Globus pallidus (tissue), 1 donor: ENCODE measurements at places on chromosomes 1 and 21.
A peak's percentile ranks its signal among the peaks of the same experiment; 100 is the strongest.

- DNase-seq, result peak; percentile 92
These were observed 4.9 kb upstream of the EPS15 start for GRCh38 chr1:51523931-51524330.

DNA sequence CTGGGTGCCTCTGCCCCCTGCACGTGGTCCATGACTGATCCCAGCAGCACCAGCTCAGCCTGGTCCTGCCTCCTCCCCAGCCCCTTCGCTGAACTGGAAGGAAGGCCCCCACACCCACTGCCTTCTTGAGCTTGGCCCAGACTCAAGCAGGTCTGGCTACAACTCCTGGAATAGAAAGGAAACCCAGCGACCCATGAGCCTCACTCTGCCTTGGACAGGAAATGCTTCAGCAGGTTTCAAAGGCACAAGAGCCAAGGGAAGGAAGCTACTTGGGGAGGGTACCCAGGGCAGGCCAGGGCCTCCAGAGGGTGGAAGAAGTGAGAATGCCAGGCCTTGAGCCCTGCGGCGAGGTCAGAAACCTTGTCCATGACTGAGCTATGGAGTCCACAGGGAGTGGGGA lies 35.9 kb upstream of the RD3 start:
- no peak for DNase-seq

DNA sequence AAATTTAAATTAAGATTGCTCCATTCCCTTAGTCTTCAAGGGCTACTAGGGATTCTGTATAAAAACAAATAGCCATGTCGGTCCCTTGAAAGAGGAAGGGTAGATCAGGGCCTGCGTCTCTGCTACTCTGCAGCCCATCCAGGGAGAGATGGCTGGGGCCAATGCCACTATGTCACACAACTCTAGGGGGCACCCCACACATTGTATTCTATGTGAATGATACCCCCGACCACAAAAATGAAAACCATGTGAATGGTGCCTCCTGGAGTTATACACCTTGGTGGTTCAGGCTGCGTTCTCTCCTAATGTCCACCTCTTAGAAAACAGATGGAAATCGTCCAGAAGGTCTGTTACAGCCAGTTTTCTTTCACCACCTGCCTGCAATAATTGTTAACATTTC lies 18.0 kb downstream of the PIK3C2B start:
- DNase-seq, result no peak

DNA sequence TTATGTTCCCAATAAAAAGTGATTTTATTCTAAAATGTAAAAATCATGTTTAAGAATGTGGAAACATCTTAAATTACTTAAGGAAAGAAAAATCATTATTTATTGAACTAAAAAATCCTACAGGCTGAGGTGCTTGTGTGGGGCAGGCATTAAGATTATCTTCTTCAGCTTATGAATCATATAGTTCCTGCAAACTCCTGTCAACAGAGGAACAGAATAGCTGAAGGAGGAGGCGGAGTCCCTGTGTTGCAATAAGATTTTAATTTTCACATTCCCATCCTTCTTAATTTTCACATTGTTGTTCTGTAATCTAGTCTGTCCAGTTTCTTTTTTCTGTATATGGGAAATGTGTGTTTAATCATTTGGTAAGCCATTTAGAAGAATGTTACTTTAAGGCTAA lies 20.6 kb upstream of the OLFML3 start:
- DNase-seq, result no peak

- DNase-seq, result no peak
These were observed 30.5 kb downstream of the SIPA1L2 start for GRCh38 chr1:232599178-232600041.

DNA sequence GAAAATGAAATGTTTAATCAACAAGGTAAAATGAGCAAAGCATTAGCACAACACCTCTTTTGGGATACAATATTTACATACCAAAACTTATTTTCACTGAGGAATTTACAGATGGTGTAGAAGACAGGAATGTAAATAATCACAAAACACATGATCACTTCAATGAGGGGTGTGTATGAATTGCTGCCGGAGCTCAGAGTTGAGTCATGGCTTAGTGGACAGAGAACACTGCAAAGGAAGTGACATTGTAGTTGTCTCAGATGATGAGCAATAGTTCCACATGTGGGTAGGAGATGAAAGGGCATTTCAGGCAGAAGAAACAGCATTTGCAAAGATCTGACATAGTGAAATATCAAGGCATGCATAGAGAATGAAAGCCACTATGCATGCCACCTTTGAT lies 5.6 kb upstream of the KPRP start:
- DNase-seq, result no peak

DNA sequence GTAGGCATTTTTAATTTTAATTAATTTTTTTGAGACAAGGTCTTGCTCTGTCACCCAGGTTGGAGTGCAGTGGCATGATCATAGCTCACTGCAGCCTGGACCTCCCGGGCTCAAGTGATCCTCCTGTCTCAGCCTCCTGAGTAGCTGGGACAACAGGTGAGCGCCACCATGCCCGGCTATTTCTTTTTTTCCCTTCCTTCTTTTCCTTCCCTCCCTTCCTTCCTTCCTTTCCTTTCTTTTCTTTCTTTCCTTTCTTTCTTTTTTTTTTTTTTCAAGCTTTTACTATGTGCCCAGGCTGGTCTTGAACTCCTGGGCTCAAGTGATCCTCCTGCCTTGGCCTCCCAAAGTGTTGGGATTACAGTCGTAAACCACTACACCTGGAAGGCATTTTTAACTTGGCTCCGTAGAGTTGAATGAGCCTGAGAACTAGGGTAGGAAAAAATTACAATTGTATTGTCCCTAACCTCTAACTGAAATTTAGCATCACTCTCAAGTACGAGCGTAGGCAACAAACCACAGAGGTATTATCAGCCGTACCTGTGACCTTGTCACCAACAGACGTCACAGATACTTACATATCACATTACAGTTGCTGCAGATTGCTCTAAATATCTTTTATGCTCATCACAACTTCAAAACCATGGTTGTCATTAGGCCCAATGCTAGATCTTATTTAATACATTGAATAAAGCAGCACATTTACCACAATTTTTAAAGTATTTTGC lies 8.0 kb downstream of the RUNX3 start:
- DNase-seq, result no peak

GRCh38 chr1:187842406-187843165 lies 1013.8 kb downstream of the PLA2G4A start:
- no peak for DNase-seq

DNA sequence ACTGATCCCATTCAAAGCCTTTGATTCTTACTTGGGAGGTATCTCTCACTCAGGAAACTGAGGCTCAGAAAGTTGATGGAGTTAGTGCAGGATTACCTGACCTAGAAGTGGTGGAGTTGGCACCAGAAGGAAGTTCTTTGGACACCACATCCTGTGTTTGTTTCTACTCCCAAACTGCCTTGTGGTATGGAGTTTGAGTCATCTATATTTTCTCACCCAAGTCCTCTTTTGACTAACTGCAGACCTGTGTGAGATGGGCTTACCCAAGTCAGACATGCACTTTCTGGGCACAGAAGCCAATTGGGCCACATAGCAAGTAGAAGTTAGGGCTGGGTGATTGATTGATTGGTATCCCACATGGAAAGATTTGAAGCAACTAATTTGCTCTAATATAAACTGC lies 36.1 kb downstream of the FGGY start:
- no peak for DNase-seq

- no peak for DNase-seq
These were observed 10.9 kb downstream of the LRRC71 start for GRCh38 chr1:156931211-156931952.

DNA sequence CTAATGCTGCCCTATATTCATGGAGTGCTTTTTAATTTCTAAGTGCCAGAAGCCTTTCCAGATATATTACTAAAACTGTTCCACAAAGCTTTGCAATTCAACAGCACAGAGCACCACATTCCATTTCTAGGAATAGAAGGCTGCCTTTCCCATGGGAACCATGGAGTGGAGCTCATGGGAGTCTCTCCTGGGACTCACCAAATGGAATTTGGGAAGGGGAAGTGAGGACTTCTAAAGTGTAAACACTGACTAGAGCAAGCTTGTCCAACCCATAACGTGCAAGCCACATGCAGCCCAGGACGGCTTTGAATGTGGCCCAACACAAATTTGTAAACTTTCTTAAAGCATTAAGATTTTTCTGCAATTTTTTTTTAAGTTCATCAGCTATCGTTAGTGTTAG lies 190.4 kb upstream of the TNR start:
- DNase-seq, result no peak

GRCh38 chr1:165759095-165759494 lies 9.6 kb downstream of the TMCO1 start:
- DNase-seq, result no peak

DNA sequence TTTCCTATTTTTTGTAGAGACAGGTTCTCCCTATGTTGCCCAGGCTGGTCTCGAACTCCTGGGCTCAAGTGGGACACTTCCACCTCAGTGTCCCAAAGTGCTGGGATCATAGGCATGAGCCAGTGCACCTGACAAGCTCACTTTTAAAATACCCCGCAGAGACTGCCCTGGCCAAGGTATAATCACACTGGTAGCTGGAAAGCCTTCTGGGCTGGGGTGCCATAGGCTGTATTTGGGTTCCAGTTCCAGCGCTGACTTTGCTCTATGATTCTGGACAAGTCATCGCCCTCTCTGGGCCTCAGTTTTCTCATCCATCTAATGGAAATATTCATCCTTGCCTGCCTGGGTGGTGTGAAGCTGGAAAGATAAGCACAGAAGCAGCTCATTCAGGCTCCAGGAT lies 10.4 kb downstream of the LDLRAD1 start:
- DNase-seq, result no peak
